GM18507 (cell line): ENCODE measurements at places on chromosomes 7 and 10.

- DNase-seq: no peak
Measured at GRCh38 chr10:114334301-114334700, 70.0 kb downstream of the AFAP1L2 start.

GRCh38 chr7:55261386-55261770 is 103.8 kb upstream of the LANCL2 start:
- no peak for DNase-seq

GRCh38 chr10:126302476-126302756 is 85.9 kb downstream of the ADAM12 start:
- no peak for DNase-seq

DNA sequence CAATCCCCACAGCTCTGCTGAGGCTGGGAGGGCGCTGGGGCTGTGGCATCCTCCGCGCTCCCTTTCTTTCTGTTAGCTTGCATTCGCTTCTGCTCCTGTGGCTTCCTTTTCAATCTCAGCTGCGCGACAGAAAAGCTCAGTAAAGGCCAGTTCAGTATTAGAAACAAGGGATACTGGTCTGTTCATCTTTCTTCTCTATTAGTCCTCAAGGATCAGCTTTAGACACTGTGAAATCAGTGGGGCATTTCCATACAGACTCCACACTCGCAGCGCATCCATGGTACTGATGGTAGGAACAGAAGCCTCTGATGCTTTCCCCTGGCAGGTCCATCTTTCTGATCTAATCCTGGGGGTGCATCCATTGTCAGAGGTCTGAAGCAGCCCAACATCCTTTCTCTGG is 163.7 kb downstream of the LYZL1 start:
- no peak for DNase-seq

DNA sequence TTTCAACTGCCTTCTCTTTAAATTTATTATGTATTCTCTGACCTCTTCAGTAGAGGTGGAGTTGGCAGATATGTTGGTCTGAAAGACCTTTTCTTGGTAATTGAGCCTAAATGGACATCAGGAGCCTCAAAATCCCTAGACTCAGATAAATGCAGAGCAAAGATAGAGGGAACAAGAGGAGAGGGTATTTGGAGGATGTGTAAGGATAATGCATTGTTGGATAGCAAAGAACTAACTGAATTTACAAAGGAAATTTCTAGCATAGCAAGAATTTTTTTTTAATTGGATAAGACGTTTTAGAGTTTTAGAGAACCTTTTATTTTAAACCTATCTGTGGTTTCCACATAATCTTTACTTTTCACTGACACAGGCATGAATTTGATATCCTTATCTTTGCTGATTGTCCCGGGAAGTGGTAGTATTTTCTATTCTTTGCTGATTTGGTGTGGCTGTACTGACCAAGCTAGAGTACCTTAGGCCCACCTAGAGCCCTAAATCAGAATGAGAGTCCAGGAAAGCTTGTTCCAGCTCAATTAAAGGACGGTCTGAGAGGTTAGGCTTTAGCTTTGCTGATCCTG is 91.3 kb downstream of the NRF1 start:
- DNase-seq: no peak
